ENCODE measurements at places on chromosomes 4 and X.

GRCh38 chr4:81746773-81747172, 275.1 kb upstream of the RASGEF1B start:
- DNase-seq: no peak

- no peak for DNase-seq
Observed at GRCh38 chr4:97074531-97074930, 1068.7 kb downstream of the STPG2 start.

GRCh38 chr4:183721207-183722081, 62.4 kb downstream of the TRAPPC11 start:
- DNase-seq: no peak

GRCh38 chr4:180455226-180455625, 1788.0 kb upstream of the TENM3 start:
- no peak for DNase-seq

Measured in effector memory CD4-positive, alpha-beta T cell (primary cell).